ENCODE measurements at places on chromosomes 4 and X.

GRCh38 chr4:134243742-134244713 lies 42.4 kb upstream of the PABPC4L start:
- no peak for DNase-seq

GRCh38 chr4:78068481-78068880 lies 11.4 kb downstream of the FRAS1 start:
- no peak for DNase-seq

- DNase-seq: no peak
Measured at GRCh38 chr4:186201535-186202230, 10.3 kb downstream of the CYP4V2 start.

DNA sequence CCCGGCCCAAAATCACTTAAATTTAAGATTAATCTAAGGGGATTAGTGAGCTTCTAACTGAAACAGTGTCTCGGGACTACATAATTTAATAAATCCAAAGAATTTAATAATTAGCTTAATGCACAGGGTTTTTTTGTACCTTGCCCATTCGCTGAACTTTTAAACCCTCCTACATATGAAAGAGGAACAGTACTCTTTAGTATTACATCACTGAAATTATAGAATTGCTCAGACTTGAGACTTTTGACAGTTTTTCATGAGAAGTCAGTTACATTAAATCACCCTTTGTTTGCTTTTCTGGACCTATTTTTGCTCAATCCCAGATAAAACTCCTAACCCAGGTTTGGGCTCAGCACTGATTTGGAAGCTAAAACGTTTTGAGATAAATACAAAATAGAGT lies 2.4 kb upstream of the TADA2B start:
- DNase-seq: no peak

GRCh38 chr4:77586951-77587383 lies 18.7 kb upstream of the CXCL13 start:
- DNase-seq: no peak

DNA sequence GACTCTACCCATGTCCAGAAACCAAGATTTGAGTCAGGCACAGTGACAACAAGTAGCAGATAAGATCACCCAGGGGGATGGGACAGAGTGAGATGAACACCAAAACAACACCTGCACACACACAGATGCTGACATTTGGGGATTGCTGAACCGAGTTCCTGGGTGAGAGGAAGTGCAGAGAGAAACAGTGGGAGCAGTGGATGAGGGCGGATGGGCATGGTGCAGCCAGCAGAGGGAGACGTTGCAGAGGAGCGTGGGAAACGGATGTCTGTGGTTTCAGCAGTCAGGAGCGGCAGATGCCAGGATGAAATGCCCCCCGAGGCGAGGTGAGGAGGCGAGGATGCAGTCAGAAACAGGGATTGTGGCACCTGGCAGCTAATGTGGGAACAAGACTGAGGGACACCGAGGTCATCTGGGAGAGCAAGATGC lies 78.6 kb upstream of the STS start:
- DNase-seq: no peak

DNA sequence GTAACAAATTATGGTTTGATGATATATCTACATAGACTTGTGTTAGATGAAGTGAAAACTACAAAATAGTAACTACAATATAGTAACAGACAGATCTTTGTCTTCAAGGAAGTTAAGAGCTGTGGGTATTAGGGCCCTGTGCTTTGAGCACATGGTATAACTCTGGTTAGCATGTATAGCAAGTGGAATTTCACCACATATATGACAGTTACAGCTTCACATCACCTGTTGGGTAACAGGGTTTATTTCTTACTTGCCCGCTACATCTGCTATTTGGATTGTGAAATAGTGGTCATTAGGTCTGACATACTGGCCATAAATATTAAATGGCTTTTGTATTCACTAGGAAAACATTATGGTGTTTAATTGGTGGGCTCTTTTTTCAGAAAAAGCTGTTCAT lies 20.2 kb downstream of the OFD1 start:
- no peak for DNase-seq

DNA sequence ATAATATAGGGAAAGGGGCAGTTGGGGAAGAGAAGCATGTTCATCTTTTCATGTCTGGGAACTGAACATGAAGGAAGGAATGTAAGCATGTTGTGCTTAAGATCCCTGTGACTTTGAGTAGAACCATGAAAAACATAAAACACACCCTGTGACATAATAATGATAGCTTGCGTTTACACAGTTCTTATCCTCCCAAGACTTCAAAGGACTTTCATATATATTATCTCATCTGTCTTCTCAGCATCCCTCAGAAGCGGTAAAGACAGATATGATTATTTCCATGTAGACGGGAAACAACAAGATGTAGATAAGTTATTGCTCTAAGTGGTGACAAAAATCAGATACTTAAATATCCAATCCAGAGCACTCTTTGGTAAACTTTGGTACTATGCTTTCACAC lies 3.3 kb upstream of the SH3RF1 start:
- no peak for DNase-seq

DNA sequence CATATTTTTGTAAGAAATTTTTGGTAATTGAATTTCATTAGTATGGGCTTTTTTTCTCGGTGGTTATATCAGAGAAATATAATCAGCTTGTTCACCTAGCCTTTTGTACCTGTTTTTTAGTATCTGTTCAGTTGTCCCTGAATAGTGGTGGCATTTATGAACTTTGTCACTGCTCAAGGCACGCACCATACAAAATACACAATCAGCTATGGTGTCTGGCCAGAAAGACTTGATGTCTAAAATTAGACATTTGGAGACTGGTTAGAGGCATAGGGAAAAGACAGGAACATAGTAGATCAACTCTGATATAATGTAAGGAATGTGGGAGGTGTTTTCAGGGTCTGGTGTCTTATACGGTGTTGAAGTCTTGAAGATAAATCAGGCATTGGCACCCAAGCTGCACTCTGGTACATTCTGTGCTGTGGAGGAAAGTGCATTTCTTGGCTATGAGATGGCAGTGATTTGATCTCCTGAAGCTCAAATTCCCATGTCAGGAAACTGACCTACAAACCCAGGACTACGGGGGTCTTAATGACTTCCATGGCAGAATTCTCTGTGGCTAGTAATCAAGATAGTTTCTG lies 3.6 kb downstream of the ART3 start:
- DNase-seq: no peak

GRCh38 chr4:41325901-41326300 lies 69.2 kb downstream of the UCHL1 start:
- no peak for DNase-seq

GRCh38 chr4:176921256-176921655 lies 128.5 kb upstream of the VEGFC start:
- no peak for DNase-seq

GRCh38 chr4:173167758-173168395 lies 734 bp upstream of the GALNT7 start:
- peak; percentile 83 for DNase-seq

GRCh38 chrX:42073448-42073847 lies 150.1 kb upstream of the CASK start:
- no peak for DNase-seq

DNA sequence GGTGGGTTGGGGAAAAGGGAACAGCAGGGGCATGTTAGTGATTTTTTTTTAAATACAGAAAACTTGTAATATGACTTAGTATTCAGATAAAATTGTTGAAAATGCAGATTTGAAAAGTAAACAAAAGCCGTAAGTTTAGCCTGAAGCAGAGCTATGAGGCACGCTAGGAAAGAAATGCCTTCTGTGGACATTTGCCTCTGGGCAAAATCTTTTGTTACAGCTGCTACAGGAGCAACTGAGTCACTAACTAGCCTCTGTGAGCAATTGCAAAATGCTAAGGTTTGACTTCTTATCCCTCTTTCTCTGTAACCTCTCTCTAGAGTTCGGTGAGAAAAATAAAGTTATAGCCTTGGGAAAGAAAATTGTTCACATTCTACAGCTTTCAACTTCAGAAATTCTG lies 350.0 kb downstream of the SLC7A11 start:
- DNase-seq: no peak

DNA sequence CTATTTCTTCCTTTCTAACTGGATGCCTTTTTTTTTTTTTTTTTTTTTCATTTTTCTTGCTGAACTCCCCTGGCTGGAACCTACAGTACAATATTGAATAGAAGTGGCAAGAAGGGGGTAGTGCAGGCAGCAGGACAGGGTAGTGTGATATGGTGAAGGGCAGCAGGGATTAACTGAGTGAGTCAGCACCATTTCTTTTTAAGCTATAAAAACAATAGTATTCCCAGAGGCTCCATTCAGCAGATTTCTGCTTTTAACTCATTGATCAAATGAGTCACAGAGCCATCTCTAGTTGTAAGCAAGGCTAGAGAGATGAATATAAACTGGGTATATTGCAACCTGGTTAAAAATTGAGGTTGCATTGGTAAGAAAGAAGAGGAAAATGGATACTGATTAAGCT lies 53.6 kb upstream of the SETD7 start:
- DNase-seq: no peak

DNA sequence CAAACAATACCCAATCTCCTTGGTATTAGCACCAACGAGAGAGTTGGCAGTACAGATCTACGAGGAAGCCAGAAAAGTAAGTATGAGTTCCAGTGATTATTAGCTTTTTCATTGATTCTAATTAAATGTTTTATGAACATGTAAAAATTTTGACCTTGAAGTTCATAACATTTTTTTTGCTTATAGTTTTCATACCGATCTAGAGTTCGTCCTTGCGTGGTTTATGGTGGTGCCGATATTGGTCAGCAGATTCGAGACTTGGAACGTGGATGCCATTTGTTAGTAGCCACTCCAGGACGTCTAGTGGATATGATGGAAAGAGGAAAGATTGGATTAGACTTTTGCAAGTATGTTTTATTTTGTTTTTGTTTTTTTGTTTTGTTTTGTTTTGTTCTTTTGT lies 10.1 kb downstream of the DDX3X start:
- DNase-seq: no peak

DNA sequence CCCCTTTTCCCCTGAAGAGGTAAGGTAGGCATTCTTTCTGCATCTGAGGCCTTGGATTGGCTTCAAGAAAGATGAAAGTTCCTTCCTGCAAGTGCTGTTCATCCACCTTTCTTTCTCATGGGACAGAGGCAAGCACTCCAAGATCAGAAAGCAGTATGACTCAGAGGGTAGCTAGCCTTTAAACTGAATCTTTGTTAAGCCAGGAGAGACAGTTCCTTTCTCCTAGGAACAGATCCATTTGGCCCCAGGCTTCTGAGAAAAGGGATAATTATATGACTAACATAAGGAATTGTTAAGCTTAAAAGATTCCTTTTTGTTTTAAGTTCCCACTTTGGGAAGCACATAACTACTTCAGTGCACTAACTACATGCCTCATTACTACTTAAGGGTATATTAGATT lies 192.0 kb downstream of the PPP3CA start:
- DNase-seq: no peak

GRCh38 chrX:137550665-137551261 lies 15.2 kb upstream of the ZIC3 start:
- peak; percentile 61 for DNase-seq

GRCh38 chr4:29278585-29278984 lies 1441.6 kb upstream of the PCDH7 start:
- DNase-seq: peak; percentile 3

- DNase-seq: peak; percentile 21
Measured at GRCh38 chrX:29872831-29873230, 342.5 kb upstream of the MAGEB2 start.

GRCh38 chr4:108738003-108738706 lies 24.7 kb downstream of the ETNPPL start:
- no peak for DNase-seq

- no peak for DNase-seq
Measured at GRCh38 chr4:71287305-71287704, 51.5 kb upstream of the SLC4A4 start.

- no peak for DNase-seq
Measured at GRCh38 chrX:1903236-1903935, 288.5 kb downstream of the ASMT start.

DNA sequence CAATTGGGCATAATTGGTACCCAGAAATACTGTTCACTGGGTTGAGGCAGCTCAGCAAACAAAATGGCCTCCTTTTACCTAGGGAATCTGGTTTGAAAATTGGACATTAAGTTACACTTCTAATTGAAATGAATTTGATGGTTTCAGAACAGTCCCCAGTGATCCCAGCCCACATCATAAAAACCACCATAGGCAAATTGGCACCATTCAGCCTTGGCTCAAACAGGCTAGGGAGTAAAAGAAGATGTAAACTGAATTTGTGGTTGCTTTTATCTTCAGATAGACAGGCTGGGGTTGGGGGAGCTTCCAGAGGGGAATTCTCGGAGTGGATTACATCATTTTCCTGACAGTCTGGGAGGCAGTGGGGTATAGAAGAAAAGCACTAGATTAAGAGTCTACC lies 576.5 kb downstream of the MID1IP1 start:
- peak; percentile 28 for DNase-seq

GRCh38 chr4:84985952-84986351 lies 19.5 kb upstream of the WDFY3 start:
- DNase-seq: no peak

- DNase-seq: no peak
Measured at GRCh38 chrX:44228621-44229020, 114.9 kb downstream of the EFHC2 start.

GRCh38 chrX:37677765-37678164 lies 7.8 kb upstream of the XK start:
- DNase-seq: no peak

DNA sequence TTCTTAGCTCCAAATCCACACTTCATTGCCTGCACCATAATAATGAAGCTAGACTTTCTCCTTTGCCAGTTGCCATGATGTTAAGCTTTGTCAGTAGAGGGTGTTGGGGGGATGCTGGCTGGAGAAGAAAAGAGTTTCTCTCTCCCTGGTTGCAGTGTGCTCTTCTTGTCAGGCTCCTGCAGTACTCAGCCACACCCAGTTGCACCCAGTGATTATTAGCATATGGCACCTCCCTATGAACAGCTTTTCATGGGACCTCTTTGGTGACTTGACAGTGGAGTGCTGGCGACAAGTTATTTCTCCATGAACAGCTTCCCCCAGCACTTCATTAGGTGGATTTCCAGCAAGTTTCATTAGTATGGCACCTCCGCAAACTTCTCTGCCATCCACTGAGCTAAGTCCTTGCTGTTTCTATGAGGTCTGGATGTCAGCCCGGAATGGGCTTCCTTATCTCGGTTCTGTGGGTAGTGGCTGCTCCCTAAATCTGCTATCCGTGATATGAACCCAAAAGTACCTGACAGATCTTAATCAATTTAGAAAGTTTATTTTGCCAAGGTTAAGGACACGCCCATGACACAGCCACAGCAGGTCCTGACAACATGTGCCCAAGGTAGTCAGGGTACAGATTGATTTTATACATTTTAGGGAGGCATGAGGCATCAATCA lies 18.8 kb upstream of the OTUD4 start:
- no peak for DNase-seq

- no peak for DNase-seq
Measured at GRCh38 chrX:17809984-17810383, 51.1 kb downstream of the RAI2 start.

Measured in eye (tissue), 1 donor.